ENCODE measurements at places on chromosomes 2 and 18. TPM values are rescaled to one million over a fixed set of nuclear protein-coding genes. Genes with fewer than 3 reads are reported as not detected.

The ESCO1 gene
- 18.3 TPM for total RNA-seq

The TRAF3IP1 gene
- 23.2 TPM for total RNA-seq

DNA sequence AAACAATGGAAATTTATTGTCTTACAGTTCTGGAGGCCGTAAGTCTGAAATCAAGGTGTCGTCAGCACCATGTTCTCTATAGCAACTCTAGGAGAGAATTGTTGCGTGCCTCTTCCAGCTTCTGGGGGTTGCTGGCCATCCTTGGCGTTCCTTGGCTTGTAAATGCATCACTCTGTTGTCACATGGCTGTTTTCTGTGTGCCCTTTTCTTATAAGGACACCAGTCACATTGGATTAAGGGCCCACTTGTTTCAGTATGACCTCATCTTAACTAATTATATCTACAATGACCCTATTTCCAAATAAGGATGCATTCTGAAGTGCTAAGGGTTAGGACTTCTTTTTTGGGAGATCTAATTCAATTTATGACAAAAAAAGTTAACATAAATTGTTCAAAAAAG is 1.4 kb upstream of the PLEK start:
- H3K27me3 ChIP-seq, result no peaks in the 10 kb centered on the region
- no peaks in the 10 kb centered on the region for H3K36me3 ChIP-seq
- H3K4me1 ChIP-seq, result peaks cover 5% of the 10 kb centered on the region
- DNase-seq, result no peak
- H3K4me3 ChIP-seq, result no peak overlapping the region

- H3K27me3 ChIP-seq, result no peaks in the 10 kb centered on the region
- no peak for DNase-seq
- peak overlapping the region; percentile 91 for H3K27ac ChIP-seq
- H3K36me3 ChIP-seq, result peaks cover 3% of the 10 kb centered on the region
These were observed 1.0 kb downstream of the UBR3 start for GRCh38 chr2:169828141-169828811.

The C1QL2 gene
- not detected for total RNA-seq
